ENCODE measurements at places on chromosomes 11 and 22. TPM values are rescaled to one million over a fixed set of nuclear protein-coding genes. Genes with fewer than 3 reads are reported as not detected.

Gene IL18
- total RNA-seq: 12.7 TPM

Gene HSPA8
- total RNA-seq: 947 TPM

Gene MPPED1
- total RNA-seq: not detected

Gene SESN3
- 41.3 TPM for total RNA-seq

DNA sequence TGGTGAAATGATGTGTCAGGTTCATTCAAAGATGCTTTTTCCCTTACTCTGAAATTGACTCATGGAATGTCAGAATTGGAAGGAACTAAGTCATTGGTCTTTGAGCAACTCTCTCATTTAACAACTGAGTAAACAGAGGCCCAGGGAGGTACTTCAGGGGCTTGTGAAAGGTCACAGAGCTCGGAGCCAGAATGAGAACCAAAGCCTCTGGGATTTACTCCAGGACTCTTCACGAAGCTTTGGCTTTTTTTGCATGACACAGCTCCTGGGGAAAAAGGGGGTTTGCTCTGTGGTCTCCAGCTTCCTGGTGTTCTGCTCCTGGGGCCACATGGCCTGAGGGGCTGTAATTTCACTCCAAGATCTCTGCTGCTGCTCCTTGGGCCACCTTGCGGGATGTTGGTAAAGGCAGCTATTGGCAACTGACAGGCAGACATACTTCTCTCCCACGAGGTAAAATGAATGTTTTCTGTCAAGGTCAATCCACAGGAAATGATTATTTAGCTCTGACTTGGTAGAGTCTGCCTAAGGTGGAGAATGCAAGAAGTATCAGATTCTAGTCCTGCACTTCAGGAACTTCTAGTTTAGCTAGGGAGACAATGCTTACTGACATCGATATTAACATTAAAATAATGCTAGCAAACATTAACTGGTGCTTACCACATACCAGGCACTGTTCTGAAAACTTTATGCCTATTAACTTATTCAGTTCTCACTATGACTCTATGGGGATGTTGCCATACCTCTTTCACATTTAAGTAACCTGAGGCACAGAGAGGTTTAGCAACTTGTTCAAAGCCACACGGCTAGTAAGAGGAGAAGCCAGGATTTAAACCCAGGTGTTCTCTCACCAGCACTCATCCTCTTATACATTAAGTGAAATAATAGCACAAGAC lies 16.1 kb downstream of the PKNOX2 start:
- no peak overlapping the region for H3K4me3 ChIP-seq
- no peaks in the 10 kb centered on the region for H3K27me3 ChIP-seq
- H3K27ac ChIP-seq: no peak overlapping the region
- H3K36me3 ChIP-seq: no peaks in the 10 kb centered on the region
- peaks cover 18% of the 10 kb centered on the region for H3K4me1 ChIP-seq

- H3K27ac ChIP-seq: no peak overlapping the region
- H3K36me3 ChIP-seq: no peaks in the 10 kb centered on the region
- no peak overlapping the region for H3K4me3 ChIP-seq
- H3K27me3 ChIP-seq: no peaks in the 10 kb centered on the region
- no peaks in the 10 kb centered on the region for H3K4me1 ChIP-seq
These were observed 4.9 kb upstream of the CNTN5 start for GRCh38 chr11:99015634-99016454.

DNA sequence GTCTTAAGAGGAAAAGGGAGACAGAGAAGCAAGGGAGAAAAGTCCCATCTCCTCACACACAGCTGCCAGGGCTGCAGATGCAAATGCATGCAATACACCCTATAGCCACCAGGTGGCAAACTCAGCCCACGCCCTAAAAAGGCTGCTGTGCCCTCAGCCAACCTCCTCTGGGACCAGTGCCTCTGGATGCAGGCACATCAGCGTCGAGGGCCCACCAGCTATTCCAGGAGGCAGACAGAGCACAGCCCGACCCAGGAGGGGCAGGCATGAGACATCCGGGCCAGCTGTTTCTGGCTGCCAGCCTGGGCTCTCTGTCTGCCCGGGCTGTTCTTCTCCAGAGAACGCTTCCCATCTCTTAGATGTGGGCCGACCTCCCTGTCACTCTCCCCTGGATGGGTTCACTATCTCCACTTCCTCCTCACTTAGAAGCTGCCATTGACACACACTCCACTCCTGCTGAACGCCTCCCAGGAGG lies 39.7 kb downstream of the TPBGL start:
- H3K4me3 ChIP-seq: no peak overlapping the region
- no peaks in the 10 kb centered on the region for H3K27me3 ChIP-seq
- peaks cover 5% of the 10 kb centered on the region for H3K4me1 ChIP-seq
- H3K36me3 ChIP-seq: no peaks in the 10 kb centered on the region
- peak; percentile 36 for DNase-seq

- H3K27me3 ChIP-seq: no peaks in the 10 kb centered on the region
- no peak overlapping the region for H3K27ac ChIP-seq
- no peaks in the 10 kb centered on the region for H3K36me3 ChIP-seq
- H3K4me1 ChIP-seq: no peaks in the 10 kb centered on the region
- H3K4me3 ChIP-seq: no peak overlapping the region
- no peak for DNase-seq
These were observed 10.4 kb downstream of the ANO5 start for GRCh38 chr11:22203281-22203680.

GRCh38 chr11:105274631-105275030 lies 135.1 kb upstream of the CARD18 start:
- H3K4me3 ChIP-seq: no peak overlapping the region
- no peak for DNase-seq
- H3K27ac ChIP-seq: no peak overlapping the region
- H3K27me3 ChIP-seq: no peaks in the 10 kb centered on the region

- peak overlapping the region; percentile 99 for H3K4me3 ChIP-seq
- H3K36me3 ChIP-seq: no peaks in the 10 kb centered on the region
- peak overlapping the region; percentile 82 for H3K27ac ChIP-seq
- no peaks in the 10 kb centered on the region for H3K27me3 ChIP-seq
- peak; percentile 21 for DNase-seq
These were observed 783 bp upstream of the SLC35C1 start for GRCh38 chr11:45803971-45804760.

DNA sequence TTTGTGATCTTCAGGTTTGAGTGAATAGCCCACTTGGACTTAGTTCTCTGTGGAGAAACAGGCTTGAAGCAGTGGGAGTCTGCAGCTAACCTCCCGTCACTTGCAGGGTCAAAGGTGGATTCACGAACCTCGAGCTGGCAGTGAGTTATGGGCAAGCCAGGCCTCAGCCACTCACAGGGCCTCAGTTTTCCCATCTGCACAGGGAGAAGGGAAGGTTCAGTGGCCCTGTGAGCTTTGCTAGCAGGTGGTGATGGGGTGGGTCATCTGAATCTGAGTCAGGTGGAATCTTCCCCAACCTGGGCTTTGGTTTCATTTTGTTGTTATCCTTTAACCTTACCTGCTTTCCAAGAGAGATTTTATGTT lies 86.6 kb upstream of the GRIK4 start:
- DNase-seq: no peak
- no peaks in the 10 kb centered on the region for H3K27me3 ChIP-seq
- no peak overlapping the region for H3K4me3 ChIP-seq
- H3K27ac ChIP-seq: no peak overlapping the region

GRCh38 chr11:46117842-46118241 lies 3.4 kb downstream of the PHF21A start:
- peak overlapping the region; percentile 93 for H3K4me3 ChIP-seq
- H3K27ac ChIP-seq: peak overlapping the region; percentile 88
- peaks cover 37% of the 10 kb centered on the region for H3K4me1 ChIP-seq
- H3K36me3 ChIP-seq: no peaks in the 10 kb centered on the region
- no peaks in the 10 kb centered on the region for H3K27me3 ChIP-seq

- no peak for DNase-seq
- H3K27me3 ChIP-seq: no peaks in the 10 kb centered on the region
- no peak overlapping the region for H3K27ac ChIP-seq
- H3K4me3 ChIP-seq: no peak overlapping the region
These were observed 57.9 kb downstream of the NECTIN1 start for GRCh38 chr11:119671051-119671450.

Measured in thoracic aorta (tissue), 2 donors.